ENCODE measurements at places on chromosomes 2 and 18.

- no peak for DNase-seq
Observed at GRCh38 chr18:76453057-76453561, 41.9 kb downstream of the ZNF516 start.

- DNase-seq = no peak
Observed at GRCh38 chr2:85148190-85148589, 15.0 kb downstream of the TCF7L1 start.

DNA sequence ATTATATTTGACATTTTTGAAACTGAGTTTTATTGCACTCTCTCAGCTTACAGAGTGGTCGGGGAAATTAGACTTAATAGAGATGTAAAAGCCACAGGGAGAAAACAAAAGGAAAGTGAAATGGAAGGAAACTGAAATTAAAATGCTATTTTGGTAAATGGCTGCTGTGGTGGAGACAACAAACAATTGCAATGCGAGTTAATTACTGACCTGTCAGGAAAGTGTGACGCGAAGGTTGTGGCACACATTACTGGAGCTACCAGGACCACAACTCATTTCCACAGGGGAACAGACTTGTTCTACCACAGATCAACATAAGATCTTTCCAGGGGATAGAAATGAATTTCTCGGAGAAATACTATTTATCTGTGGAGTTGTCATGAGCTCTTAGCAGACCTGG, 19.5 kb downstream of the ARHGAP15 start:
- no peak for DNase-seq

GRCh38 chr2:231364961-231365810, 30.3 kb upstream of the B3GNT7 start:
- DNase-seq = no peak

- DNase-seq = no peak
Observed at GRCh38 chr2:197090742-197091367, 164.3 kb upstream of the PGAP1 start.

DNA sequence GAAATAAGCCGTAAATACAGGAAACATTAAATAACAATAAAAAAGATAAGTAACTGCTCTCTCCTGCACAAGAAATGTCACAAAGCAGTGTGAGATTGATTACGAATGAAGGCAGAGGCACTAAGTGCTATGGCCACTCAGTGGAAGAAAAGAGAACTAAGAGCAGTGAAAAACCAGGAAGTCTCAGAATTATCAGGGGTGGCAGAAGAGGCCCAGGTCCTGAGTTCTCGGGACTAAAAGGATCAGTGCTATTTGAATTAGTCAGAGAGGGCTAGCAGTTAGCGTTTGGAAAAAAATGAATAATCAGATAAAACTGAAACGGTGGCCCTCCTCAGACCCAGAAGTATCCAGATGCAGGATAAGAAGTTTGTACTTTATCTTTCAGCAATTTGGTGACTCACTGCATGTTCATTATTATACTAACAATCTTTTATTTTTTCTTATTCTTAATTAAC, 367.1 kb downstream of the ZEB2 start:
- DNase-seq = no peak

DNA sequence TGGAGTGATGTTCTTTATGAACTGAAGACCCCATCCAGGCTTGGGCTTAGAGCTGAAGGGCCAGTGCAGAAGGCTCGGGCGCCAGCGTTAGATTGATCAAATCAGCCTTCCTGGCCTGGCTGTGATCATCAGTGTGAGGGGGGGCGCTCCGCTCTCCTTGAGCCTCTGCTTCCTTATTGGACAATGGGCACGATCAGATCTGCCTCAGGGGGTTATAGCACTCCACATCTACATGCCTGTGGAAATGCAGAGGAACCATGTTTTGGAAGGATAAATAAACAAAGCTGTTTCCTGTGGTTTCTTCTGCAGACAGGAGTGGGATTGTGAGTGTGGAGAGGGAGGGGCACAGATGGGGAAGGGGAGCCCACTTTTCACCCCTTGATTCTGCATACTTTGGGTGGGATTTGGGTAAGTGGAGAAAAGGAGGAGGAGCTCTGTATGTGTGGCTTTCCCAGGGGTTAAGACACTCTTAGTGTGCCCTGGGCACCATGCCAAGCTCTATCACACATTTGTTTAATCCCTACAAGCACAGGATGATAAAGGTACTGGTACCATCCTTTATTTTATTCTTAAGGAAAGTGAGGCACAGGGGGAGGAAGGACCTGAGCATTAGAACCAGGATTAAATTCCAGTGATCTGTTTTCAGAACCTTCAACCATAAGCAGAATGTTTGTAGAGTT, 150.5 kb downstream of the EN1 start:
- DNase-seq = no peak

- no peak for DNase-seq
Observed at GRCh38 chr2:84894758-84895520, 10.5 kb upstream of the TMSB10 start.

DNA sequence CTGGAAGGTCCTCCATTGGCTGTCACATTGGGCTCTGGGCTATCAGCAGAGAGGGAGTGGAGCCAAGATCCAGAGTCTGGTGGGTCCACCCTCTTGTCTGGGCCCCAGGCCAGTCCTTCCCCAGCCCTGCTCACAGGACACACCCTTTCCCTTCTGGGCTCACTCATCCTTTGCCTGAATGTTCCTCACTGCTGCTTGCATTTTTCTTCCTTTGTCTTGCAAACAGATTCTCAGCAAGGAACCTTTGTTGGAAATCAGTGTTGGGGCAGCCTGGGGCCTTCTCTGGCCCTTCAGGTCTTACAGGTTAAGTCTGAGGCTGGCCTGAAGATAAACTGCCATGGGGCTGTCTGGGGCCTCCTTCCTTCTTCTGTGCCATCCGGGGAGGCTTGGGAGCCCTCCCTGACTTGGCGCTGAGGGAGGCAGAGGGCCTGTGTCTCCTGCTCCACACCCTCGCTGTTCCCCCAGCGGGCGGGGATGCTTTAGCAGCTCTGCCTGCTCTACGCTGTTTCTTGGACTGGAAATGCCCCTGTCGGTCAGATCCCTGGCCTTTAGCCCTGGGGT, 11.5 kb upstream of the CELF4 start:
- no peak for DNase-seq

- DNase-seq = no peak
Observed at GRCh38 chr2:151959238-151959637, 131.0 kb upstream of the ARL5A start.

DNA sequence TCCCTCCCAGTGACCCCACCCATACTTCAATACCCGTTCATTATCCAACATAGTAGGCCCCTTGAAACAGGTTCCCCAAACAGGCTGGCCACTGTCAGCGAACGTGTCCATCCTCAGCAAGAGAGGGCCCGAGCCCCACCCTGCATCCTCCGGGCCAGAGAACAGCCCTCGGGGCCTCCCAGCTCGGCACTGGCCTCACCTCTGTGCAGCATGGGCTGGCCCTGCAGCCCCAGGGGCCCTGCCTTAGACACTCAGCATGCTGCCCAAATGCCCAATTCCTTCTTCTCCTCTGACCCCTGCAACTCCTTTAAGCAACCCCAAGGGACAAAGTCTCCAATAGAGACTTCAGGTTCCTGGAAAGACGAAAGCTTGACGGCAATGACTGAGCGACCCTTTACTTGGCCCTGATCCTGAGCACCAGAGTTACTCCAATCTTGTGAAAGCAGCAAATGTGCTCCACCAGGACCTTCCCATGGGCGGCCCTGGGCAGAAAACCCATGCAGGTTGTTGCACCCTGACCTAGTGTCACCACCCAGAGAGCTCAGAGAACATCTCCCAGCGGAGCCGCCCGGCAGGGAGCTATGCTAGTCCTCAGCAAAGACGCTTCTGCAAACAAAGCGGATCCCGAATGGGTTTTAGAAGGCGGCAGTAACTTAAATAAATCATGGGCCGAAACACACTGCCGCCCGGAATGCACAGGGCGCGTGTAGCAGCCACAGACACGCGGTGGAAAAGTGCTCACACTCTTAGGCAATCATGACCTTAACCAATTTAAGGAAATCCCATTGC, 782 bp downstream of the COL6A3 start:
- no peak for DNase-seq

DNA sequence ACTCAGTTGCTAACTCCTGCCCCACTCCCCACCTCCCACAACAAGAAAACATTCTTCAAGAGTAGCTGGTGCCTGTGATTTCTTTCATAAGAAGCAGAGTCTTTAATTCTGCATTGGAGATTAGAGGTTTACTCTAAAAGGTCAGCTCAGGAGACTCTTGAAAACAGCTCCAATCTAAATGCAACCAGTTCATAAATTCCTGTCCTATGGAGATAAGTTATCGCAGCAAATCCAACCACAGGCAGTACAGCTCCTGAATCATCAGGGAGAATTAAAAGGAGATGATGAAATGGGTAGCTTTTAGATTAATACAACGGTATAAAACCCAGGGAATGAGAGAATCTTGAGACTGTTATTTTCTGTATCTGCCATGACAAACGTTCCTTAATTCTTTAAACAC, 130.7 kb downstream of the SOCS6 start:
- DNase-seq = no peak

- no peak for DNase-seq
Observed at GRCh38 chr2:134461511-134461910, 207.6 kb downstream of the MGAT5 start.

GRCh38 chr2:18519914-18520450, 40.5 kb downstream of the RDH14 start:
- DNase-seq = no peak

GRCh38 chr2:12787891-12788801, 71.4 kb downstream of the TRIB2 start:
- DNase-seq = no peak

DNA sequence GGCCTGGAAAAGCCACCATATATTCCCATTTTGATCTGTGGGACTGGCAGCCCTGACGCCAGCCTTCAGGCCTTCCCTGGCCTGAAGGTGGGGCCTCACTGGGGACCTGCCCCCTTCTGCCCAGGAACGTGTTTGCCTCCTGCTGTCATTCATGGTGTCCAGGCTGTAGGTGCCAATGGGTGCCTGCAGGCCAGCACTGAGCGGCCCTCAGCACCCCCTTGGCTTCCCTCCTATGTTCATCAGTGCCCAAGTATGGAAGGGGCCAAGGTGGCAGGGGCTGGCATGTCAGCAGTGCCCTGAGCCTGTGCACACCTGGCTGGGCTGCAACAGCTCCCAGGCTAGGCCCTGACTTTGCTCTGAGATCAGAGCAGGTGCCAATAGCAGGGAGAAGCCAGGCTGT, 800.3 kb upstream of the RAB6C start:
- no peak for DNase-seq

GRCh38 chr2:50491541-50492476, 540.1 kb downstream of the NRXN1 start:
- DNase-seq = peak; percentile 12

GRCh38 chr2:226274143-226274542, 525.5 kb downstream of the IRS1 start:
- DNase-seq = no peak

- no peak for DNase-seq
Observed at GRCh38 chr2:147888680-147889079, 43.9 kb downstream of the ACVR2A start.

- no peak for DNase-seq
Observed at GRCh38 chr2:43210467-43211303, 15.7 kb downstream of the ZFP36L2 start.

- no peak for DNase-seq
Observed at GRCh38 chr18:70453058-70453775, 164.4 kb downstream of the SOCS6 start.

GRCh38 chr2:53209679-53210458, 557.7 kb upstream of the CHAC2 start:
- DNase-seq = no peak

DNA sequence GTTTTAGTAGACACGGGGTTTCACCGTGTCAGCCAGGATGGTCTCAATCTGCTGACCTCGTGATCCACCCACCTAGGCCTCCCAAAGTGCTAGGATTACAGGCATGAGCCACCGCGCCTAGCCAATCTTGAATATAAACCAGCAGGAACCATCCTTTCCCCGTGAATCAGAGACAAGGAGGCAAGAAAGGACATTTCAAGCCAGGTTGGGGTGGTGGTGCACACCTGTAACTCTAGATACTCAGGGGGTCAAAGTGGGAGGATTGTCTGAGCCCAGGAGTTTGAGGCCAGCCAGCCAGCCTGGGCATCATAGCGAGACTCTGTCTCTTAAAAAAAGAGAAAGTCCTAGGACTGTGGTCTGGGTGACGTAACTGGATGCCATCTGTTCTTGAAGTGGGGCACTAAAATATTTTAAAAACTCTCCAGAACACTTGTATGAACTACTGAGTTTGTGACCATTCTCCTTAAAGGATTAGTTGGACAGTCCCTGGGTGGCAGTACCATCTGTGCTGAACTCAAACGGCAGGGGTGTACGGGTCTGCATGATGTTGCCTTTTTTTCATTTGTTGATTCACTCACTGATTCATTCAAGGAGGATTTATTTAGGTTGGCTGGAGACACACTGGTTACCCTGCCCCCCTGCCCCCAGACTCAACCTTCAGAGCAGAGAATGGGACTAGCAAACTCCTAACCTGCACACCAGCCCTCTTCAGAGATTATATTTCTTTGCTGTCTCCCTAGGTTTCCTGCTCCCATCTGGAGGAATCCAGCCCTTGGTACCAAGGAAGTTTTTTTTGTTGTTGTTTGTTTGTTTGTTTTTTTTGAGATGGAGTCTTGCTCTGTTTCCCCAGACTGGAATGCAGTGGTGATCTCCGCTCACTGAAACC, 2.9 kb upstream of the TLX2 start:
- DNase-seq = no peak

DNA sequence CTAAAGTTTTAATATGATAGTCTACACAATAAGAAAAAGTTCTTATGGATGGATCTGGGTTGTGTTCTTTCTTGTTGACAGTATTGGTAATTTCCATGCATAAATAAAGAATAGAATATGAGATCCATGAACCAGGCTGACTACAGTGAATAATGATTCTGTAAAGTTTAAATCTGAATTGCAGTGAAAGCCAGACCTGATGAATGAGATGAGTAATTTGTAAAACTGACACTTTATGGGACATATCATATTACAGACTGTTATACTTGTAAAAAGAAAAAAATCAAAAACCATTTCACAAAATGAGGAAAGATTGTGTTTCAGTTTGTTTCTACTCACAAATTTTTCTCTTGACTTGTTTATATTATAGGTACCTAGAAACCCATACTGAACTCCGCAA, 164.9 kb upstream of the SCN7A start:
- no peak for DNase-seq

GRCh38 chr2:45860136-45861121, 209.0 kb downstream of the PRKCE start:
- DNase-seq = no peak

DNA sequence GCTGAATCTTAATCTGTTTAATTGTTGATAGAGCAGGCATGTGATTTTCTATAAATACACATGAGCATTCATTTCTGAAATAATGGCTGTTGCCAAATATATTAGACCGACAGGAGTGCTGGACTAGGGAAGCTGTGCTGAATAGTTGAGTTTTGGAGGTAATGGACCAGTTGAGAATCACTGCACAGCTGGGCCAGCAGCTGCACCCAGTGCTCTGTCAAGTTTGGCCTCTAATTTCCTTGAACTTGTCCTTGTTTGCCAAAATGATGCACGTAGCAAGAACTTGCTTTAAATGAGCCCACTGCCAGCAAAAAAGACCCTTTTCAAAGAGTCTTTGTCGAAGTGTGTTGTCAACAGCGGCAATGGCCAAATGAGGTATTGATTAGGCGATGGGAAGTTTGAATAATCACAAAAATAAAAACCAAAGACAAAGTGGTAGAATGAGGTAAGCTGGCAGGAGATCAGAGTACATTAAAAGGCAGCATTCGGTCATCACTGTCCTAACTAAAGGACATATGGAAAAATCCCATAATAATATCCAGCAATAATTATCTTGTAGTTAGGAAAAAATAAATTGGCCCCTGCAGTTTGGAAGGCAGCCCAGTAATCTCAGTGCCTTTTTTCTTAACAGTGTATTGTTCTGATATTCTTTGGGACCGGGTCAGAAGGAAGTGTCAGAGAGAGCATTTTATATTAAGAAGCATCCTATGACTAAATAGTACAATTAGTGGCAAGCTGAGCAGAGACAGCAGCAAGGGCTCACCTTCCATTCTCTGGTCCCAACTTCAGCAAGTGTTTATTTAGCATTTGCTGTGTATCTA, 126.2 kb downstream of the RAPGEF4 start:
- DNase-seq = no peak
